ENCODE measurements at places on chromosomes 11 and 22. TPM values are rescaled to one million over a fixed set of nuclear protein-coding genes. Genes with fewer than 3 reads are reported as not detected.

Gene TRIM29
- polyA plus RNA-seq: 0.13 TPM

Gene BEST1
- polyA plus RNA-seq: 3.5 TPM

Gene EXT2
- 16.0 TPM for polyA plus RNA-seq

Gene E2F8
- polyA plus RNA-seq: not detected

Gene NLRP14
- 0.05 TPM for polyA plus RNA-seq

Gene MPPED2
- 8.3 TPM for polyA plus RNA-seq

Gene NDUFS8
- polyA plus RNA-seq: 92.0 TPM

Gene SLC22A8
- not detected for polyA plus RNA-seq

Gene GSTT2
- not detected for polyA plus RNA-seq

Gene PHETA2
- polyA plus RNA-seq: 12.8 TPM

Gene MRGPRE
- not detected for polyA plus RNA-seq

Gene HBE1
- polyA plus RNA-seq: not detected

Gene OR52N2
- not detected for polyA plus RNA-seq

Gene EP300
- polyA plus RNA-seq: 4.9 TPM

Gene RCOR2
- polyA plus RNA-seq: 1.9 TPM

Gene TNNI2
- polyA plus RNA-seq: 0.75 TPM

Gene OR52H1
- not detected for polyA plus RNA-seq

Gene FAM180B
- 0.38 TPM for polyA plus RNA-seq

Gene STK33
- polyA plus RNA-seq: 2.3 TPM

Gene LRRC56
- polyA plus RNA-seq: 1.5 TPM

Gene CYTH4
- 15.9 TPM for polyA plus RNA-seq

Gene P2RY2
- polyA plus RNA-seq: 0.50 TPM

Gene FAM227A
- 0.56 TPM for polyA plus RNA-seq

Gene SYCE3
- polyA plus RNA-seq: not detected

Gene SLC17A6
- polyA plus RNA-seq: not detected

Gene SCARF2
- polyA plus RNA-seq: 8.5 TPM

Gene DEPDC7
- 0.31 TPM for polyA plus RNA-seq

Gene SHISAL1
- polyA plus RNA-seq: 0.26 TPM

Gene BBOX1
- polyA plus RNA-seq: not detected

Gene ENTHD1
- polyA plus RNA-seq: not detected

Gene DTX4
- polyA plus RNA-seq: 4.0 TPM

Gene KRTAP5-11
- polyA plus RNA-seq: not detected

Gene UCP3
- 2.3 TPM for polyA plus RNA-seq

Gene RPS6KB2
- 84.8 TPM for polyA plus RNA-seq

Gene NPTXR
- 11.3 TPM for polyA plus RNA-seq

Gene TEX54
- 5.5 TPM for polyA plus RNA-seq

Gene OR4D5
- not detected for polyA plus RNA-seq

Gene RPLP2
- polyA plus RNA-seq: 1,256 TPM

Gene ASCL2
- not detected for polyA plus RNA-seq

Gene YPEL1
- polyA plus RNA-seq: 2.0 TPM

Gene RASD2
- polyA plus RNA-seq: 3.5 TPM

Gene CEND1
- not detected for polyA plus RNA-seq

Gene MS4A4E
- polyA plus RNA-seq: 1.0 TPM

Gene GLYAT
- not detected for polyA plus RNA-seq

Gene RAB1B
- polyA plus RNA-seq: 130 TPM

Gene KIAA1671
- polyA plus RNA-seq: 15.4 TPM

Gene ALG9
- polyA plus RNA-seq: 31.0 TPM

Gene LRRC32
- 38.8 TPM for polyA plus RNA-seq

Gene CSTF3
- polyA plus RNA-seq: 17.4 TPM

Gene ALX4
- polyA plus RNA-seq: not detected

Gene IGLL1
- polyA plus RNA-seq: not detected

Gene ANGPTL5
- not detected for polyA plus RNA-seq

Gene OR8D4
- not detected for polyA plus RNA-seq

All from aorta (tissue), 5 donors.